ENCODE measurements at places on chromosomes 4 and X. TPM values are rescaled to one million over a fixed set of nuclear protein-coding genes. Genes with fewer than 3 reads are reported as not detected.
A peak's percentile ranks its signal among the peaks of the same experiment; 100 is the strongest.

OTUD6A gene
- total RNA-seq: not detected

ASB12 gene
- not detected for total RNA-seq

PAGE1 gene
- total RNA-seq: not detected

CDKL2 gene
- 0.33 TPM for total RNA-seq

ARMCX5 gene
- total RNA-seq: 16.8 TPM

LPAR4 gene
- not detected for total RNA-seq

BMPR1B gene
- total RNA-seq: not detected

TTC29 gene
- not detected for total RNA-seq

MORC4 gene
- total RNA-seq: 6.6 TPM

ABLIM2 gene
- total RNA-seq: 0.30 TPM

GRCh38 chr4:139593091-139593564 lies 37.1 kb upstream of the SETD7 start:
- DNase-seq: no peak

DNA sequence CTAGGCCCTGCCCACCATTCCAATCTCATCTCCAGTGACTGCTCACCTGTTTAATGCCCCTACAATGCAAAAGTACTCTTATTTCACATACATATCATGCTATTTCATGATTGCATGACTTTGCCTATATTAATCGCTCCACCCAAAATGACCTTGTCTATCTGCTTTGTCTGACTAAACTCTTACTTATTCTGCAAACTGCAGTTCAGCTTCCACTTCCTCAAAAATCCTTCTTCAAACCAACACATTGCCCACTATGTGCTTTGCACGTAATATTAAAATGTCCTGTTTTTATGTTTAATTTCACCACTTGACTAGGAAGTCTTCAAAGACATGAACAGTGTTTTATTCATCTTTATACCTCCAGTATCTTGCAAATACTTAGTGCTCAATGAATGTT lies 229.6 kb downstream of the OPHN1 start:
- no peak for DNase-seq

DNA sequence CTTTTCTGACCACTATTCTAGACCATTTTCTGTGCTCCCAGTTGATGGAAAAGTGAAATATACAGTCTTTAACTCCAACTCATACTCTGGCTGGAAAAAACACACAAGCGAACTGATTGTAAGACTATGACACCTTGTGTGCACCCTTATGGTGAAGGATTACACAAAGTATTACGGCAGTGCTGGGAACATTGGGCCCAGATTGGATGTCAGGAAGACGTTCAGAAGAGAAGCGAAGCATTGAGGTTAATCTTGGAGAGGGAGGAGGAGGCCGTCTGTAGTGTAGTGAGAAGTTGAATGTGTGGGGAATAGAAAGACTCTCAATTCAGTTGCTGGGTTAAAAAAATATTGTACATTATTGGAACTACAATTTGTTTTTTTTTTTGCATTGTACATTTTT lies 50.0 kb downstream of the GRIA2 start:
- no peak for DNase-seq

- DNase-seq: no peak
Observed at GRCh38 chr4:39860804-39861203, 116.9 kb downstream of the PDS5A start.

- no peak for DNase-seq
Observed at GRCh38 chr4:75786526-75786925, 62.1 kb downstream of the USO1 start.

- DNase-seq: no peak
Observed at GRCh38 chr4:173943547-173943946, 339.9 kb downstream of the FBXO8 start.

- no peak for DNase-seq
Observed at GRCh38 chr4:4627906-4628305, 86.1 kb upstream of the STX18 start.

DNA sequence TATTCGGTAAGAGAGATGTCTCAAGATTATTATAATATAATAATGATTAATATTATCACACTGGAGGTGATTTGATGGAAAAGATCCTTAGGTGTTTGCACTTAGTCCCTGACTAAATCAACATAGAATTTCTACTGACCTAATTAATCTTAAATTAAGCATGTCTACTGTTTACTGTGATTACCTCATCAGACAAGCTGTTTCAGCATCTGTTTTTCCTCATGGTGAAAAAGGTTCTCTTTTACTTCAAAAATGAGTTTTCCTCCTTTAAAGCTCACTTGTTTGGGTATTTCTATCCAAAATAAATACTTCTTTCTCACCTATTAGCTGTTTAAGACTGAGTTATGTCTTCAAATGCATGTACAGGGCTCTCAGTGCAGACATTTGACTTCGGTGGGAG lies 407.8 kb downstream of the NKX6-1 start:
- no peak for DNase-seq

DNA sequence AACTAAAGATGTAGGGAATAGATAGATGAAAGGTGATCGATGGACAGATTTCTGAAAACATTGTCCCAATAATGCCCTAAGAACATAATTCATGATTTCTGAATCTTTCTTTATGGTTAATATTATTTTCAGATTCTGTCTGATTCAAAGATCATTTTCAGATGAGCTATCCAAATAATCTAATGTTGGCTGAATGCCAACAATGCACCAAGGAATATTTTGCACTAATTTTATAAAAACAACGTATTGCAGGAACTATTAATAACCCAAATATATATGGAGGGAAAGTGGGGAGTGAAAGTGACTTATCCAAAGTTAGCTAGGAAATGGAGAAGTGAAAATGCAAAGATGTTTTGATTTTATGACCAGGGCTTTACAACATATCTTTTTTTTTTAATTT lies 1675.5 kb downstream of the STIM2 start:
- DNase-seq: no peak

GRCh38 chrX:39766085-39766726 lies 331.6 kb downstream of the BCOR start:
- no peak for DNase-seq

- DNase-seq: no peak
Observed at GRCh38 chrX:96372313-96373046, 312.2 kb upstream of the DIAPH2 start.

DNA sequence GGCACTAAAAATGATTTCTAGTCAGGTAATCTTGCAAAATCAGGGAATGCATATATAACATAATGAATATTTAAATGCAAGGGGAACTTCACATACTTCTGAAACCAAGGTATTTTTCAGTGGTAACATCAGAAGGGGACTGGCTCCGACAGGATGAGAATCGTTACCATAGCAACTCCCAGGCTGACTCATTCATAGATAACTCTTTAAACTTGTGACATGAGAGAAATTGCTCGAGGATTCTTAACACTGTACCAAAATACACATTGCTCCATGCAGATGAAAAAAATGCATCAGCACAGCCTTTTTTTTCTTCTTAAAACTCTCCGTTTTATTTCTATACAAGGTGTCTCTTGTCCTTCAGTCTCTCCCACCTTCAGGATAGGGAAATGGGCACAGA lies 114.3 kb downstream of the GABRB1 start:
- DNase-seq: no peak

GRCh38 chr4:67659065-67659464 lies 41.9 kb downstream of the UBA6 start:
- no peak for DNase-seq

- peak; percentile 98 for DNase-seq
Observed at GRCh38 chr4:15681372-15682241, at the start of gene FAM200B. Gene FAM200B (plus strand): TSS chr4:15681827. CDS start chr4:15686978, 5,151 bp downstream.

GRCh38 chrX:13115146-13115855 lies 70.9 kb upstream of the FAM9C start:
- DNase-seq: no peak

- DNase-seq: no peak
Observed at GRCh38 chr4:79225360-79225759, 100.5 kb downstream of the NAA11 start.

DNA sequence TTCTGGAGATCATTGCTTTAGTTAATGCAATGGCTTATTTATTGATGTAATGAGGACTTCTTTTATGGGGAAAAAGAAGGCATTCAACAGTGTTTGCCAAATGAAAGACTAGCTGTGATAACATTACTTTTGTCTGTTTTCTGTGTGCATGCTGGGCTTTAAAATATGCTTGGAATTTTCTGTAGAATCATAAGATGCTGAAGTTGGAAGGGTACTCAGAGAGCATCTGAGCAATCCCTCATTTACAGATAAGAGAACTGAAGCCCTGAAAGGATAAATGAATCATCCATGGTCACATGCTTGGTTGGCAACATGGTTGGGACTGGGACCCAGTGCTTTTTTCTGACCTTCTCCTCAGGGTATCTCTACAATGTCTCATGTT lies 31.4 kb upstream of the PITX2 start:
- no peak for DNase-seq

GRCh38 chr4:158786121-158786601 lies 17.3 kb downstream of the FNIP2 start:
- DNase-seq: no peak

DNA sequence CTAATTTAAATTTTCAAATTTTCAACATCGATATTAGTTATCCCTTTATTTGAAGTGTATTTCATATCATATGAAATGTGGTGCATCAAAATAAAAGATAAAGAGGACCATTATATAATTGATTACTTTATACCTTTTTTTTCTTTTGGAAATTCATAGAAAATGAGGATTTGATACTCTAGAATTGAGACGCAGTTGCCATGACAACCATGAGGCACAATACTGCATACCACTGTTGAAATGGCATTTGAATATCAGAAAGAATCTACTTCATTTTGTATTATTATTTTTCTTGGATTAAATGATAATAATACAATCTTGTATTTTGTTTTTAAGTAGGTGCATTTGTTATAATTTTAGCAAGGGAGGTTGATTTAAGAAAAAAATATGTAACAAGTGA lies 323.1 kb downstream of the PCDH18 start:
- no peak for DNase-seq

DNA sequence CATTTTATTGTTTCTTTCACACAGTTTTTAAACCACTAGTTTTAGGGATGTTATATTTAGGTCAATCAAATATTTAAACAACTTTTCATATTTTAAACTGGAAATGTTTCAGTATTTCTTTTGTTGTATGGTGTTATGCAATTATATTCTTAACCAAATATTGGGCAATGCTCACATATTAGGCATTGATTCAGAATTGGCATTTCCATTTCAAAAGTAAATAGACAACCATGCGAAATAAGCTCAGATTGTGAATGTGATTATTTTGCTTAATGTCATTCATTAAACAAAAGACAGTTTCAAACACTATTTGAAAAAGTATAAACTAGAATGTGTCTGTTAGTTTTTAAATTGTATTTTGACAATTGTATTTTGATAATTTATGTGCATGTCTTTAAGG lies 36.9 kb downstream of the ARAP2 start:
- DNase-seq: no peak

DNA sequence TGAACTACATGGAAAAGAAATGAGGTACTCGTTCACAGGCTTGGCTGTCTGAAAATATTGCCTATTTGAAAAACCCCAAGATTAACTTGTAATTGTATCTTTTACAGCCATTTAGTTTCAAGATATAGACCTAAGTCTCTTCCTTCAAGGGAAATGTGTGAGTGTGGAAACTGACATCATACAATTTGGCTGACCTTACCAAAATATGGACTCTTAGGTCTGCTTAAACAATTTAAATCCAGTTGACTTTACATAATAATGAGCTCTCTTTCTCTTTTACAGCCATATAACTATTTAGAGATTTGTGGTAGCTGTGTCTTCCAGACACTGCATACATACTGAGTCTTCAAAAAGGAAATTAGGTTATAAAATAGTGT lies 186.9 kb downstream of the NR3C2 start:
- no peak for DNase-seq

Data from activated T-cell treated with anti-CD3 and anti-CD28 coated beads, Interleukin-2, amount 50 U/mL, for 4 hours (primary cell).